Stimulated activated CD8-positive, alpha-beta memory T cell treated with anti-CD3 and anti-CD28 coated beads, Interleukin-4, amount 100 ng/mL, for 1 hour (primary cell): ENCODE measurements at places on chromosomes 5 and 9.

GRCh38 chr9:30609713-30610112 lies 1774.7 kb upstream of the ACO1 start:
- no peak for DNase-seq

GRCh38 chr9:100525563-100525962 lies 52.3 kb upstream of the CAVIN4 start:
- DNase-seq = no peak

DNA sequence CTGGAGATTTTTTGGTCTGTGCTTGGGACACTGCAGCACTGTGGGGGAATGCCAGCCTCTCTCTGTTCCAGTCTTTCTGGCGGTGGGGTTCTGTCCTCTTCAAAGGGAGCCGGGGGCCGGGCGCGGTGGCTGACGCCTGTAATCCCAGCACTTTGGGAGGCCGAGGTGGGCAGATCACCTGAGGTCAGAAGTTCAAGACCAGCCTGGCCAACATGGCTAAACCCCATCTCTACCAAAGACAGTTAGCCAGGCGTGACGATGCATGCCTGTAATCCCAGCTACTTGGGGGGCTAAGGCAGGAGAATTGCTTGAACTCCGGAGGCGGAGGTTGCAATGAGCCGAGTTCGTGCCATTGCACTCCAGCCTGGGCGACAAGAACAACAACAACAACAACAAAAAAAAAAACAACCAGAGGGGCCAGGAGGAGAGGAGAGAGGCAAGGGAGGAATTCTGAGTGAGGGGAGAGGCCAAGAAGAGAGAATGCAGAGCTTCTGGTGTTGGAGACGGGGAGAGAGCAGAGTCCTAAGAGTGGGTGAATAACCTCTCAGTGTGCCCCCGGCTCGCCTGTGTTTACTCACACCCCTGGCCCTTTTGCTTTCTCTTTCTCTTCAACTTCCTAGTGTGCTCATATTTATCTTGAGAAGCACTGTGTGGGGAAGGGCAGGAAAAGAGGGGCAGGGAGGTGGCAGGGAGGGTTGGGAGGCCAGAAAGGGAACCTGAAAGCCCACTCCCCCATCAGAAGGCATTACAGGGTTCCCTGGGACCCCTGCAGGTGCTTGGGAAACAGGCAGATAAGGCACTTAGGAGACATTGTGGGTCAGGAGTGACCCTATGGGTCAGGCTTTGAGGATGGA lies 3.2 kb upstream of the SET start:
- DNase-seq = no peak

DNA sequence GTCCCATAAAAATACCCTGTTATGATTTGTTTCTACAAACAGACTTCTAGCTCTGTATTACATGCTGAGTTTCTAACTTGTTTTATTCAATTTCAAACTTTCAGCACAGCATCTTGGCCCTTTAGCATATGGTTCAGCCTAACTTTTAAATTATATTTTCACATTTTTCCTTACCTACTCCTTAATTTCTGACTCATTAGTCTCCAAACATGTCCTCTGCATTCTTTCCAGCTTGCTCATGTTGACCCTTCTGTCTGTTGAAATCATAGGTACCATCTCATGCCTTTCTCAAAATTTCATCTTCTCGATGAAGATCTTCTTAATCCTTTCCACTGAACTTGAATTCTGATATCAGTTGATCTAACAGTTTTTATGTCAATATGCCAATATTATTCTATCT lies 200.9 kb upstream of the RIOK2 start:
- DNase-seq = no peak

DNA sequence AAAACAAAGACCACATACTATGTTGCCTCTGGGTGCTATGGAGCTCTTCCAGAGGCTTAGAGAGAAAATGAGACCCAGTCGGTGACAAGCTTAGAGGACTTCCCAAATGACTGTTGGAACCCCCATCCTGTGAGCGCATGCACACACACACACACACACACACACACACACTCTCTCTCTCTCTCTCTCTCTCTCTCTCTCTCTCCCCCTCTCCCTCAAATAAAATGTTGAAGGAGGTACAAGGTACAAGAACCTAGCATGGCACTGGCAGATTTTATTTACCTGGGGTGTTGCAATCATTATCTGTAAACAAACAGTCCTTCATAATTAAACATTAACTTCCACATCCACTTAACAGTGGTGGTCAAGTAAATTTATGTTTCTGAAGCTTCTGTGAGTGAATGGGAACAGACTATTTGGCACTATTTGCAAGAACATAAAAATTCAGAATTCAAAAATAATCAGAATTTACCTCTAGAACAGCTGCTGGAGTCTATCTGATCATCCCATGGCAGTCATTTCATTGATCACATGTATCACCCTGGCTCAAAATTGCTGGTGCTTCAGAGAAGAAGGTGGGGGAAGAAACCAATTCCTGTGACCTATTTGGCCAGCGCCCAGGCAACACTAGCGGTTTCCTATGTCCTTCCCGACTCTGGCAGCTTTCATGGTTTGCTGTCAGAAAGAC lies 24.9 kb downstream of the TRPM3 start:
- DNase-seq = no peak

DNA sequence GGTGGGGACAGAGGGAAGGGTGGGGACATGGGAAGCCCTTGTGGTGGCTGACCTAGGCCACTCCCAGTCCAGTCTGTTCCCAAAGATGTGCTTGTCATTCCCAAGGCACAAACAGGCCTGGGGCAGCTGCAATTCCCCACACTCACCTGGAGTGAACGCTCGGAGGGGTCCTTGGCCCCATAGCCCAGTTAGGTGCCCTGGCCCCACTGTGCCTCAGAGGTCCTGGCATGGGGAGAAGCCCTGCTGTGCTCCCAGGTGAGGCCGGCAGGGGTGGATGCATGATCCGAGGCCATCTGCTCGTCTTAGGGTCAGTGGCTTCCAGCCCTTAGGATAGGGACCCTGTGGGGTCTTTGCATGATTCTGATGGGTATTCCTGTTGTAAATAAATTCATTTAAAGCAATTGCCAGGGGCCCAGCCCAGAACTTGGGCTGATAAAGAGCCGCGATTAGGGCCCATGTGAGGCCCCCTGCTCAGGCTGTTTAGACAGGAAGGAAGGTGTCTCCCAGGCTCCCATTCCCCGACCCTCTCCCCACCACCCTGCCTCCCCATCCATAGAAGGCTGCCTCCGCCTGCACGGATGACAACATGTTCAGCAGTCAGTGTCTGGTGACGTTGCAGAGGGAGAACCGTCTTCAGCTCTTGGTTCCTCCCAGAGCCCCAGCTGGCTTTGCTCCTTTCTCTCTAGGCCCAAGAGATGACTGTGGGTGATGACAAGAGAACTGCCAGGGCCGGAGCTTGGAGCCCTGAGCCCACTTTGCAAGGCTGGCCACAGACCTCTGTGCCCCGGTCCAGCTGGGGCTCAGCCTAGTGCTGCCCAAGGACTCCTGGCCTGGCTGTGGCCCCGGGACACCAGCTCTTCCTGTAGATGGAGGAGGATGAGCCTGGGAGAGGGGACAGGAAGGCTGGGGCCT lies 28.4 kb upstream of the IRX4 start:
- DNase-seq = no peak

- no peak for DNase-seq
These were observed 6.1 kb upstream of the CXCL14 start for GRCh38 chr5:135584918-135585317.

DNA sequence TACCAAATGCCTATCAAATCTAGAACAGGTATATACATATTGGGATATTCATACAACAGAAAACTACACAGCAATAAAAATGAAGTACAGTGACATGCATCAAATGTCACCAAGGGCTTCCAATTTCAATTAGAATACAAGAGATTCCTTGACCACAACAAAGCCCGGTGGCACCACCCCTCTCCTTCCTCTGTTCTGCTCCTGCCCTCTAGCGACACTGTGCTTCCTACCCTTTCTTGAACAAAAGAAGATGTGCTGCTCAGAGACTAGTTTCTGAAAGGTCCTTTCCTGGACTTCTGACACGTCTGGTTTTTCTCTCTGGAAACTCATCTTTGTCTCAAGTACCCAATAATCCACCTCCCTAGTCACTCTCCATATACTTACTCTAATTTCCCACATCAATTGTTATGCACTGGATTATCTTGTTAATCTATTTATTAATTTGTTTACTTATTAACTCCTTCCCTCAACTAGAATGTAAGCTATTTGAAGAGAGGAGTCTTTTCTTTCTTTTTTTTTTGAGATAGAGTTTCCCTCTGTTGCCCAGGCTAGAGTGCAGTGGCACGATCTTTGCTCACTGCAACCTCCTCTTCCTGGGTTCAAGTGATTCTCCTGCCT lies 70.4 kb upstream of the CTSV start:
- no peak for DNase-seq

GRCh38 chr5:1108023-1108864 lies 3.6 kb downstream of the SLC12A7 start:
- DNase-seq = no peak

- no peak for DNase-seq
These were observed 48.5 kb downstream of the PLGRKT start for GRCh38 chr9:5389109-5389732.

GRCh38 chr5:58022055-58022454 lies 437.8 kb downstream of the PLK2 start:
- DNase-seq = no peak

DNA sequence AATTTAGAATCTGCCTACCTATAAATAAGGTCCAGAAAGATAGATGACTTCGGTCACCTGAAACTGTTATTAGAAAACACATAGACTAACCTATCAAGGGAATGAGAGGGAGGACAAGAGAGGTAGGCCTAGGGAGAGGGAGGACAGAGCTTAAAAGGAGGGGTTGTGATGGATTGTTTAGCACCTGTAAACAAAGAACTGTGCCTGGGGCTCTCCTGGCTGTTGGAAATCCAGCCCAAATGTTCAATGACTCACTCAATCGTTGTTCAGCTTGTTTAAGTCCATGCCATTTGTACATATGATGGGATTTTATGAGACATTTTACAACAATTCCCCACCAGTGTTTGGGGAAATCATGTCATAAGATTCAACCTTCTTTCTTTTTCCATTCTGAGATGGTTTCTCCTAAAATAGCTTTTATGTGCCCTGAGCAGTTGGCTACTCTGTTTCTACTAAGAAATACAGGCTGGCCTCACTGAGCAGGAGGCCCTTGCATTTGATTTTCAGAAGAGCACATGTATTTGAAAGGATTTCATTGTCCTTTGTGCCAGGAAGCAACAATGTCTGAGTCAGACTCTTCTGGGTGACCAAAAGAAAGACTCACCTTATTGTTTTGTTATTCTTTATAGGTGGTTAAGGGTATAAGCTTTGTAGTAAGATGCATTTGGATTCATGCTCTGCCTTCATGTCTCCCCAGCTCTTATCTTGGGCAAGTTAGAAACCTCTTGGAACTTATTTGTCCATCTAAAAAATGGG lies 48.2 kb upstream of the GPR151 start:
- no peak for DNase-seq

GRCh38 chr9:86918556-86918955 lies 28.8 kb downstream of the GAS1 start:
- DNase-seq = no peak

GRCh38 chr9:133769511-133770075 lies 31.4 kb upstream of the SARDH start:
- no peak for DNase-seq

GRCh38 chr5:150258130-150258529 lies 31.4 kb downstream of the CAMK2A start:
- DNase-seq = no peak

DNA sequence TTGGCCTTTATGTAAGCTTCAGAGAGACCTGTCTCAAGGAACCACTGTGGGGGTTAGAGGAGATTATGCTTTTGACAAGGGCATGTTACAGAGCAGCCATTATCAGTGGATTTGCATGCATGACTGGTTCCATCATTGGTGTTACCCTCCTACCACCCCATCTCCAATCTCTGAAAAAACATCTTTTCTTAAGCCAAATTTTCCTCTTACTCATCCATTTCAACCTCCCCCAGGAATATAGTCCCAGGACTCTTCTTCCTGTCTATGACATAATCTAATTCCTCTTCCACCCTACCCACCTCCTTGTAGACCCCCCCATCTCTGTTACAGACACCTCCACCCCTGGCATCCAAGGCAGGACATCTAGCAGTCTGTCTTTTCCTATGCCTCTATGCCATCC lies 33.1 kb upstream of the ADRB2 start:
- no peak for DNase-seq
